SK-N-SH (cell line): ENCODE measurements at places on chromosomes 5 and 9. TPM values are rescaled to one million over a fixed set of nuclear protein-coding genes. Genes with fewer than 3 reads are reported as not detected.

The SV2C gene
- polyA plus RNA-seq, result 0.05 and 0.13 TPM in 2 replicates

The SPAG8 gene
- 1.5 and 2.8 TPM in 2 replicates for polyA plus RNA-seq

DNA sequence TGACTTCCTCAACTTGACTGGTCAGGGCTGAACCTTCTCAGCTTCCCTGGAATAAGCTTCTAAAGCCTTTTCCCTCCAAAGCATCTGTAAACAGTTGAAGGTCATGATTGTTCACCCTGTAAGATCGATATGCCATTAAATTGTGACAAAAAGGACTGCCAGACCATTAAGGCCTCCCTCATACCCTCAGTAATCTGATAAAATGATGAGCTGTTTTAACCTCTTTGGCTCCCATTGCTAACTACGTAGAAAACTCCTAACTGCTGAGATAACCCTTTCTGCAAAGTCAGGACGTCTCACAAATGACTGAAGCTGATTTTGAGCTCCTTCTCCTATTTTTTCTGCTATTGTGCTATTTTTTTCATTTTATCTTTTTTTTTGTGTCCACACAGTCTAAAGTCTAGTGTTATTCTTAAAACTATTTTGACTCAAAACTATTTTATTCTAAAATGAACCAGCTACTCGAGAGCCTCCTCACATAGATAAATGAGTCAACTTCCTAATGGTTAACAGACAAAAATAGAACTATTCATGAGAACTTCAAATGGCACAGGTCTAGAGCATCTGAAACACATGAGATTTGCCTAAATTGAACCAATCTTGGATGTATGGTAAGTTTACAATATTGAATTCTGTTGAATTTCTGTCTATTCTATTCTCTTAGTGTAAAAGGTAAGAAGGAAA, 395.6 kb upstream of the TLE4 start:
- no peak for DNase-seq

DNA sequence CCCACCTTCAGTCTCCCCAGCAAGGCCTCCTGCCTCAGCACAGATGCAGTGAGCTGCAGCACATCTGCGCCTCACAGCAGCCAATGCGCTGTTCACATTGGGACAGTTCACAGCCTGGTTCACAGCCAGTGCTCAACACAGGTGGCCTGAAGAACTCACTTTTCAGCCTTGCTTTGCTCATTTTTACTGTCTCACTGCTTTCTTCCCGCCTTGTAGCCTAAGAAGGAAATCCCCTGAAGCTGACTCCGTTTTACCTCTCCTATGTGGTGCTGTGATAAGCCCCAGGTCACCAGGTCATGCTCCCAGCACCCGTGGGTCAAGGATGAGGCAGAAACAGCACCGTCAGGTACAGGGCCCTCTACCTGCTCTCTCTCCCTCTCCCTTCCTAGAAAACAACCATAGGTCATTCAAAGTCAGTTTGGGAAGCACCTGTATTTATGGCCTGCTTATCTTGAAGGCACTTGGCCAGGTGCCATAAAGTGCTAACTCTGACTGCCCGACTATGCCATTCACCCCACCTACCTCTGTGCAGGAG, 1.1 kb downstream of the GCNT4 start:
- no peak for DNase-seq

DNA sequence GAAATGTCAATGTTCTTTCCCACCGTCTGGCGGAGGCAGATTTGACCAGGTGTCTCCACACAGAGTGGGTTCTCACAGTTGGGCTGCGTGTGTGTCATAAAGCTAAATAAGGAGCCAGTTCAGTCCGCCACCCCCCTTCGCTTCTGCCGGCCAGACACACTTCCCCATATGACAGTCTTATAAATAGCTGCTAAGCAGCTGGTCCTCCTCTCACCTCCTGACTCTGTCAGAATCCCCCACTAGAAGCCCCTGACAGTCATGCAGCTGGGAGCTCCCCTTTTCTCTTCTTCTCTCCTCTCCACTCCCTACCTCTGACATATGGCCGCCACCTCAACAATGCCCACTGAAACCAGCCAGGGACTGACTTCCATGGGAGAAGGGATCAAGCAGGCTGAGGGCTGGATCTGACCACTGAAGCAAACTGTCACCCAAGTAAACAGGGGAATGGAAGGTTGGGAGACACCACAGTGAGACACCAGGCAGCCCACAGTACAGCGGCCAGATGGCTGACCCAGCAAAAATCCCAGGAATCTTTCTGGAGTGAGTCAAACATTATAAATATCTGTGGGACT, 141.9 kb upstream of the EFNA5 start:
- DNase-seq, result no peak

The MAST4 gene
- polyA plus RNA-seq, result 1.3 and 2.2 TPM in 2 replicates

GRCh38 chr5:76000582-76000981, 82.6 kb upstream of the SV2C start:
- no peak for DNase-seq

- DNase-seq, result no peak
Observed at GRCh38 chr5:76855961-76856360, 6.1 kb downstream of the S100Z start.

- peak; percentile 22 for DNase-seq
Observed at GRCh38 chr5:32342656-32343055, 29.9 kb upstream of the MTMR12 start.

DNA sequence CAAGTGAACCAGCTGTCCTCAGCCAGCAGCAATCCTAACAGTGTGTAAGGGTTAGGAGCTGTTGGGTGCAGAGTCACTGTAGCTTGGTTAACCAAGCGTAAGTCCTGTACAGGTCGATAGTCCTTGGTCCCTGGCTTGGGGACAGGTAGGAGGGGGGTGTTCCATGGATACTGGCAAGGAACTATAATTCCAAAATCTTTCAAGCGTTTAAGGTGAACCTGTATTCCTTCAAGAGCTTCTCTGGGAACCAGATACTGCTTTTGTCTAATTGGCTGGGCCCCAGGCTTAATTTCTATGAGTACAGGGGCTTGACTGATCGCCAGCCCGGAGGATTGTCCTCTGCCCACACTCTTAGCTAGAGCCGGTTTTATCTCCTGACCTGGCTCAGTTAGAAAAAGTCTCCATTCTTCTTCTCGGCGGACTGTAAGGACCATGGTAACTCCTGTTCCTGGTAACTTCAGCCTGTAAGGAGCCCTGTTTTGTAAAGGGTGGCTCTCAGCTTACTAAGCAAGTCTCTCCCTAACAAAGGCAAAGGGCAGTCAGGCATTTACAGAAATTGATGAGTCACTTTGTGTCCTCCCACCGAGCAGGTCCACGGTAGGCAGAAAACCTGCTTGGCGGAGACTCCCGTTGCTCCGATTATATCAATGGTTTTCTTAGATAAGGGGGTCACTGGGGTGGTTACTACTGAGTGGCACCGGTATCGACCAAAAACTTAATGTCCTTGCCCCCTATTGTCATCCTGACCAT, 6.0 kb upstream of the ZNF354C start:
- no peak for DNase-seq

GRCh38 chr5:79030663-79031484, 38.6 kb downstream of the DMGDH start:
- peak; percentile 46 for DNase-seq

DNA sequence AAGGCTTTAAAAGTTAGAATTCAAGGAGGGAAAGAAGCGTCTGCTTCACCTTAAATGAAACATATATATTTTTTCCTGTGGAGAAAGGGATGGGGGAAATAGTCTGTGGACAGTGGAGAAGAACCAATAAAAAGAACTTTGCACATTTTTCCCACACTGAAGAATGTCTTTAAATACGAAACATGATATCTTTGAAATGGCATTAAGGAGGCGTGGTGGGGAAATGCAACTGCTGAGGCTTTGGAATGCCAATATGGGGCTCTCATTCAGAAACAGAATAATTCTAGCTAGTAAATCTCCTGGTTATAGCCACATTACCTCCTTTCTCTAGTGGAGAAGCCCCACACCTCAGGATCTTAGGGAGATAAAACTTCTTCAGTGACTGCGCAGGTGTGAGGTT, 46.8 kb downstream of the TNC start:
- no peak for DNase-seq
